ENCODE measurements at places on chromosomes 16 and 17. TPM values are rescaled to one million over a fixed set of nuclear protein-coding genes. Genes with fewer than 3 reads are reported as not detected.

DNA sequence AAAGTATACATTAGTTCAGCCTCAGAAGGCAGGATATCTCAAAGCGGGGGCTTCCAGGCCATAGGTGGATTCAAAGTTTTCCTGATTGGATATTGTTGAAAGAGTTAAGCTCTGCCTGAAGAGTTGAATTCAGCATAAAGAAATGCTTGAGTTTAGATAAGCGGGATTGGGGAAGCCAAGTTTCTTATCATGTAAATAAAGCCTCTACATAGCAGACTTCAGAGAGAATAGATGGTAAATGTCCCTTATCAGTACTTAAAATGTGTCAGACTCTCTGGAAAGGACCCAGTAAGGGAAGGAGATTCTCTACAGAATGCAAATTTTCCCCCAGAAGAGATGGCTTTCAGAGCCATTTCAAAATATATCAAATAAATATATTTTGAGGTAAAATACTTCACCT, 423.5 kb downstream of the SHISA9 start:
- no peak for DNase-seq

- no peak for DNase-seq
Measured at GRCh38 chr16:83968306-83968851, 335 bp downstream of the NECAB2 start.

DNA sequence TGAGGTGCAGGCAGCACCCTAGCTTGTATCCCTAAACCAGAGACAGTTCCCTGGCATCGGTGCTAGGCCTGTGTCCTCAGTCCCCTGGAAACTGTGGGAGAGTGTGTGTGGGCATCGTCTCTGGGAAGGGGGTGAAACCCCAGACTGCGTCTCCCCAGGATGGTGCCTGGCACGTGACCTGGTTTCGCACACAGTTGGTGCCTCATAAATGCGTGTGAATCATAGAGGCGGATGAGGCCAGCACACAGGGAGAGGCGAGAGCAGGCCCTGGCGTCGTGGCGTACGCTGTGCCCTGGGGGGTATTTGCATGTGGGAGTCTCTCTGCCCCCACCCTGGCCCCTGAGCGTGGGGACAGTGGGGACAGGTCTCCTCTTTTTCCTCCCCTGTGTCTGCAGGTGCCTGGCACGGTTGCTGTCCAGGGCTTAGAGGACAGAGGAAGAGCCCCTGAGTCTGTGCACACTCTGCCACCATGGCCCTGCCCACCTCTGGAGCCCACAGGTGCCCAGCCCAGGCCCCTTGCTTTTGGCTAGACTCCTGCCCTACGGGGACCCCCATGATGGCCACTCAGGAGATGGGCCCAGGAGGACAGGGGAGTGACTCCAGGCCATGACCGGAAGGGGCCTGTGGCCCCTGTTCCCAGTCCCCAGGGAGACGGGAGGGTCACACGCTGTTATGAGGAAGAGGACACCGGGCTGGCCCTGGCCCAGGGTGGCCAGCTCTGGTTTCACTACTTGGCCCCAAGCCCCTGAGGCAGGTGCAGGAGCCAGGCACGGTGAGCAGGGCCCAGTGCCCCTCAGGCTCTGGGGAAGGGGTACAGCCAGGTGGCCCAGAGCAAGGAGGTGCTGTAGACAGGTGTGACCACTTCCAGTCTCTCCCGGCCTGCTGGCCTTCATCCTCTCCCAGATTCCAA, 1.3 kb upstream of the FSCN2 start:
- DNase-seq: no peak

DNASE1L2 gene
- 9.8 TPM for total RNA-seq

NAA60 gene
- total RNA-seq: 51.1 TPM

Measured in OCI-LY7 (cell line).